Cortex of kidney (tissue), 1 donor: ENCODE measurements at places on chromosomes 16 and 17.

- no peak for DNase-seq
These were observed 4.2 kb downstream of the CORO6 start for GRCh38 chr17:29618272-29619065.

GRCh38 chr17:13078591-13079385, 61.0 kb upstream of the ELAC2 start:
- no peak for DNase-seq

DNA sequence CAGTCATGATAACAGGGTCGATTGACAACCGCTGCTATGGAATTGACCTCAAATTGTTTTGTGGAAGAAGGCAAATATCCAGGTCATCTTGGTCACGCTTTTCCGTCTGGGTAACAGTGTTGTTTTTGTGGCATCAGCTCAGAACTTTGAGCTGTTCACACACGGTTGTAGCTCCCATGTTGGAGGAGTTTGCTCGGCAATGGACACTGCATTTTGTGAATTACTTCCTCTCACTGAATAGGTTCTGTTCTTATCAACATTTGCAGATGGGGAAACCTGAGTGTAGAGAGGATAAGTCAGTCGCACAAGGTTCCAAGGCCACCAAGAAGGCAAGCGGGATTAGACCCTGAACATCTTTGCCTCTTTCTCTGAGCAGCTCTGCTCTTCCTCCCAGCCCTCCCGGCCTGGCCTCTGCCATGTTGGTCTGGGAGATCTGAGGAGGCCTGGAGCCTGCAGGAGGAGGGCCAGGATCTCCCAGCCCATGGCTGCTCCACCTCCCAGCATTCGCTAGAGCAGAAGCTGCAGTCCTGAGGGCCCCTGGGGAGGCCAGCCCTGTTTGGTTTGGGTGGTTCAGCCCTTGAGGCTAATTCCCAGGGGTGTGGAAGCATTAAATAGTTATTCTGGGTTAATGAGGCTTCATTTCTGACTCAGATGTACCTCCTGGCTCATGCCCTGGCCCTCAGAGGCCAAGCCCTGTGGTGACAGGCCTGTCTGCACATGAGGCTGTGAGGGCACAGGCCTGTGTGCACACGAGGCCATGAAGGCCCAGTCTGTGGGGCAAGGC, 154.1 kb upstream of the PLCG2 start:
- no peak for DNase-seq

DNA sequence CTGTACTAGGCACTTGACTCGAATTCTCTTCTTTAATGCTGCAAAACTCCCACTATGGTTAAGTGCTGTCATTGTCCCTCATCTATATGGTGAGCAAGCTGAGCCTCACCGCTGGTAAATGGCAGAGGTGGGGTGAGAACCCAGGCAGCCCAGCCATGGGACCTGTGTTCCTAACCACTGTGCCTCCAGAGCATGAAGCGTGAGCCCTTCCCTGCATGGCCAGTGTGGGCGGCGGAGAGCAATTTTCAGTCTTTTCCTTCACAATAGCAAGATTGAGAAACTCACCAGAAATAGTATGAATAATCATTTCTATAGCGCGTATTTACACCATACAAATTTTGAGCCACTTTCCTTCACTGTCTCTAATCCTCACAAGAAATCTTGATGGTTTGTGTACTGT, 9.2 kb downstream of the BFAR start:
- no peak for DNase-seq

- no peak for DNase-seq
These were observed 19.7 kb downstream of the WFDC1 start for GRCh38 chr16:84314373-84314772.

- no peak for DNase-seq
These were observed at the start of gene TNK1 for GRCh38 chr17:7380855-7381683. Gene TNK1, plus strand, starts transcription at chr17:7381089. Its CDS starts 1,838 bp downstream, at chr17:7382927.

- no peak for DNase-seq
These were observed 49.8 kb upstream of the XYLT1 start for GRCh38 chr16:17520561-17520960.

- no peak for DNase-seq
These were observed 10.5 kb upstream of the ALDOA start for GRCh38 chr16:30054959-30055553.

- no peak for DNase-seq
These were observed 242.1 kb upstream of the NLRP1 start for GRCh38 chr17:5826384-5826783.
